Skeletal muscle cell (primary cell): ENCODE measurements at places on chromosomes 2 and 18.
A peak's percentile ranks its signal among the peaks of the same experiment; 100 is the strongest.

- DNase-seq, result no peak
These were observed 794 bp downstream of the DLX2 start for GRCh38 chr2:172101821-172102390.

- DNase-seq, result no peak
These were observed 15.2 kb downstream of the BCL2L11 start for GRCh38 chr2:111135910-111136297.

GRCh38 chr18:45481821-45482220, 133.5 kb upstream of the SLC14A2 start:
- DNase-seq, result no peak

- no peak for DNase-seq
These were observed 295.3 kb downstream of the GPD2 start for GRCh38 chr2:156731506-156731905.

DNA sequence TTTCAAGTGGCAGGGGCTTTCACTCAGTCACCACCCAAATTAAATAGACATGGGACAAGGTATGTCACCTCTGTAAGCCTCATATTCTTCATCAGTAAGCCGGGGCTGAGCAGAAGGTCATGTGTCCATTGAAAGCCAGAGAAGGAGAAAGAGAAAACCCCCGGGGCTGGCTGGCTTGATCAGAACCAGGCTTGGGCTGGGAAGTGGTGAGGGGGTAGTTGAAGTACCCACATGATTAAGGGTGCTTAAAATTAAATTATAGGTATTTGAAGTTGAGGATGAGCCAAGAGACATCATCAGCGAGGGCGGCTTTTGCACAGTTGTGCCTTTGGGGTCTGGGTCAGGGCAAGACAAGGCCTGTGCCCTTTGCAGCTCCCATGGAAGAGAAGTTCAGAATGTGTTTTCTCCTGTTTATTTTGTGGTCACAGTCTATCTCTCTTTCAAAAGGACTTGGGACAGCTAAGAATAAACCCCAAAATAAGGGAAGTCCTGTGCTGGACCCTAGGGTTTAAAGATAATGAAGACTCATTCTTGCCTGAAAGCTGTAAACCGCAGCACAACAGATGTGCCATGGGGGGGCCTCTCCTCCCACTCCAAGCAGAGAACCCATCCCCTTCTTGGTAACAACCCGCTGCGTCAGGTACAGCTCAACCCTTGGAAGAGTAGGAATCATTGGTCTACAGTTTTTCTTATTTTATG, 10.7 kb downstream of the DBI start:
- no peak for DNase-seq

- no peak for DNase-seq
These were observed 1165.6 kb upstream of the ZEB2 start for GRCh38 chr2:145685383-145686050.

GRCh38 chr2:174568425-174568824, 29.2 kb downstream of the WIPF1 start:
- no peak for DNase-seq

GRCh38 chr2:239495791-239496233, 95.0 kb upstream of the HDAC4 start:
- DNase-seq, result no peak

DNA sequence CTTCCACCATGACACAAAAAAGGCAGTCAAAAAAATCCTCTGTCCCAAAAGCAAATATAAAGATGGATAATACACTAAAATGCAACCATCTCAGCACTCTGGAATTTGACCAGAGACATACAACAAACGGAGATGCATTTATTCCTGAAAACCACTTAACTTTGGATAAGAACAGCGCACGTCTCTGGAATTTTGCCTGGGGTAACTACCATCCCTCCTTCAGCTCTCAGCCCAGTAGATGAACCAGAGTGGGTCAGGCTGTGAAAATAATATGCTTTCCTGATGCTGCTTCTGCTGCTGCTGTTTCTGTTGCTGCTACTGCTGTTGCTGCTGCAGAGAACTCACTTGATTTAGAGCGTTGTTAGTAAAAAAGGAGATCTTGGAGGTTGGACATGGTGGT, 133.8 kb upstream of the ACVR2A start:
- DNase-seq, result no peak

DNA sequence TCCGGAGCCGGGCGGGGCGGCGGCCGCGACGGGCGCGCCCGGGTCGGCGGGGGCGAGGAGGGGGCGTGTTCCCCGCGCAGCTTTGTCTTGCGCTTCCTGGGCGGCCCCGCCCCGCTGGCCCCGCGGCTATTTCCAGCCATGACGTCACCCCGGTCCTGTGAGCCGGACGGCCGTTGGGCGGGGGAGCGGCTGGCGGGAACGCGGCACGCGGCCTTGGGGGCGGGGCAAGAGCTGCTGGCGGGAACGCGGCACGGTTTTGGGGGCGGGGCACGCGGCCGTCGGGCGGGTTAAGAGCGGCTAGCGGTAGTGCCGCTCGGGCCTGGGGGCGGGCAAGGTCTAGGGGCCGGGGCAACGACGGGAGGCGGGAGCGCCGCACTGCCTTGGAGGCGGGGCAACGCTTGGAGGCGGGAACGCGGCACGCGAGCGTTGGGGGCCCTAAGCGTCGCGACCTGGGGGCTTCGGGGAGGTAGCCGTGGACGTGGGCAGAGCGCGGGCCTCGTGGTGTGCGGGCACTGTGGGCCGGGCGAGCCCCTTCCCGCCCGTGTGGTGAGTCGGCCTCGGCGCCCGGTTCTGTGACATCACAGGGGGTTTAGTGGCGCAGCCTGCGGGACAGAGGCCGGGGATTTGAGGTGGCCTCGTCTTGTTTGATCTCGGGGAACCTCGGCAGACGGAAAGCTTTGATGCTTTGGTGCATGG, 704 bp downstream of the KLF11 start:
- peak; percentile 74 for DNase-seq

- no peak for DNase-seq
These were observed 164.5 kb upstream of the MYT1L start for GRCh38 chr2:2495606-2496005.

GRCh38 chr2:24527536-24527935, 36.5 kb downstream of the NCOA1 start:
- DNase-seq, result no peak

DNA sequence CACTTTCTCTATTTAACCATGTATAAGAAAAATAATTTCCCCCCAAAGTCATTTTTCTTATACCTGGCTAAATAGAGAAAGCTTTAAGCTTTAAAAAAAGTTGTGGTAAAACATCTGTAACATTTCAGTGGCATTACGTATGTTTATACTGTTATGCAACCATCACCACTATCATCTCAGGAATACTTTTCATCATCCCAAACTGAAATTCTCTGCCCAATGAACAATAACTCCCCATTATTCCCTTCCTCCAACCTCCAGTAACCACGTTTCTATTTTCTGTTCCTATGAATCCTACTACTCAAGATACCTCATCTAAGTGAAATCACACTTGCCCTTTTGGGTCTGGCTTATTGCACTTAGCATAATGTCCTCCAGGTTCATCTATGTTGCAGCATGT, 1.7 kb upstream of the SLC3A1 start:
- no peak for DNase-seq

DNA sequence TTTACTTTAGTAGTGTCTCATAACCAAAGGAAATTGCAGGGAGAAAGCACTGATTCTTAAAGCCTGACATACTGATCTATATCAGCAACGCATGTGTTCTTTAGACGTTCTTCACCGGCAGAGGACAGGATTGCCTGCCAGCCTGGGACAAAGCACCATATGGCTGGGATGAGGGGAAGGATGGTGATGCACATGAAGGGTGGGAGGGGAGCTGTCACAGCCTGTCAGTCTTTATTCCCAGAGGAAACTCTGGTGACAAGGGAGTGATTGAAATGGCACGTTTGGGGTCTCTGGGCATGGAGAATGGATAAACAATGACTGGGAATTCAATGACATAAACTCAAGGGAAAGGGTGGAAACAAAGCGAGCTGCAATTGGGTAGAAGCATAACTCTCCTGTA, 808.1 kb downstream of the DCC start:
- no peak for DNase-seq

DNA sequence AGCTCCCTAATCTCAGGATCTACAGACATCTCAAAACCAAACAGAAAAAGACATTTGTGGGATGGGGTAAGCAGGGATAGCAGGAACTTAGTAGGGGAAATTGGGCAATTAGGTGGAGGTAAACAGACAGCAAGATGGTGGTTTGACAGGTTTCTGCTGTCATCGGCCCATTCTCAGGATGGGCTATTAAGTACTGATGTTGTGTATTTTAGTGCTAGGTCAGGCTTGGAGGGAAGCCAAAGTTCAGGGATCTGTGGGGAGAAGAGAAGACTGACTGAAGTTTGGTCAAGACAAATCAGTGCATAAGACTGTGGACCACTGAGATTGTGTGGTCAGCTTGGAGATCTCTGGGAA, 96.8 kb upstream of the THUMPD2 start:
- DNase-seq, result no peak
